ENCODE measurements at places on chromosomes 12 and 14.

DNA sequence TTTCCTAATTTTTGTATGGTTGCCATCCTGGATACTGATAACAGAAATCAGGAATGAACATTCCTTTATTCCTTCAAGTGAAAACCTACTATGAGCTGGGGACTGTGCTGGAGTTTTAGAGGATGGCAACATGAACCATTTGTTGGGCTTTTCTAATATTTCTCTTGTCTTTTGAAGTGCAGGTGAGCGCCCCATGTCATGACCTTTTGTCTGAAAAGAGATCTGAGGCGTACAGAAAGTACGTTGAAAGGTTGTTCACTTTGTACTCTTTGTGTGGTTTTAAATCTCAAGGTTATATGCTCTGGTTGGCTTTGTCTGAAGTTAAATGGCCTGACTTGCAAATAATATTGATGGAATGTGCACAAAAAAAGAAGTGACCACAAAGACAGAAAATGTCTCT, 79.0 kb downstream of the GAS2L3 start:
- DNase-seq = no peak

DNA sequence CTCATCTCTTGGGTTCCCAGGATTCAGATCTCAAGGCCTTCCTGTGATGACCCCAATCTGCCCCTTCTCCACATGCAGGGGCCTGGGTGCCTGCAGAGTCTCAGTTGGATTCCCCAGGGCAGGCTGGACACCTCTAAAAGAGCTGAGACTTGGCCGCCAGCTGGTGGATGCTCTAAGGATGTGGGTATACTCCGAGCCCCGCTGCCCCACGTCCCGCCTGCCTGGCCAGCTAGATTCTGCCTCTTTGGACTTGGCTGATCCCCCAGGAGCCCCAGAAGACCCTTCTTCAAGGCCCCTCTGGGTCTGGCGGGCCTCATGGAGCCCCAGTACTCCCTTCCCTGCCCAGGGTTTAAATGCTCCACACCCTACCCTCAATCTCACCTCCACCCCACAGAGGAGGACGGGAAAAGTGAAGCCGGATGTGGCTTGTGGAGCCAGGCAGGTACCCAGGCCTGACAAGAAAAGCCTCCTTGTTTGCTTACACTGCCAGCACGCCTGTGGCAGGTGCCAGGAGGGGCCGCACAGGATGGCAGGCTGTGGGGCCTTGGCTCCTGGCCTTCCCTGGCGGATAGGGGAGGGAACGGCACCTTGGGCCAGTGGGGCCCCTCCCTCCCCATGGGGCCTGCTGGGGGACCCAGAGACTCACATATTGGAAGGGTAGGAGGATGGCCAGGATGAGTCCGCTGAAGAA, 15.1 kb downstream of the FAIM2 start:
- no peak for DNase-seq

- DNase-seq = no peak
Measured at GRCh38 chr12:124827588-124828184, 36.0 kb downstream of the SCARB1 start.

- DNase-seq = no peak
Measured at GRCh38 chr12:14921218-14921617, 17.1 kb downstream of the ERP27 start.

- no peak for DNase-seq
Measured at GRCh38 chr12:80196419-80196818, 97.1 kb downstream of the OTOGL start.

GRCh38 chr12:95371571-95371970, 102.4 kb upstream of the METAP2 start:
- no peak for DNase-seq

DNA sequence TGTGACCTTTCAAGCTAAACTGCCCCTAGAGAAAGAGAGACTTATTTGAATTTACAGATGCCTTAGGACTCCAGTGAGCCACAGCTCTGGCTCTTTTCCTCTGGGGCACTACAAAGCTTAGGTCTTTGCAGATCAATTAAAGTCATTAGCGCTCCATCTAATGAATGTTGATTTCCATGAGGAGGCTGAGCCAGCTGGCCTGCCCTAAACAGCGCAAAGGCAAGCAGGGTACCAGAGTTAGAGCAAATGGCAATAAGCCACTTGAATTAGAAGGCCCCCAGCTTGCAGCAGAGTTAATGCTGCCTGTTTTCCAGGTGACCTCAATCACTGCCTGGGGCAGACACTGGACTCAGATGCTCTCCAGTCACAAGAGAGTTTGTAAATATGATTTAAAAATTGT, 695.3 kb downstream of the DIO2 start:
- DNase-seq = no peak

DNA sequence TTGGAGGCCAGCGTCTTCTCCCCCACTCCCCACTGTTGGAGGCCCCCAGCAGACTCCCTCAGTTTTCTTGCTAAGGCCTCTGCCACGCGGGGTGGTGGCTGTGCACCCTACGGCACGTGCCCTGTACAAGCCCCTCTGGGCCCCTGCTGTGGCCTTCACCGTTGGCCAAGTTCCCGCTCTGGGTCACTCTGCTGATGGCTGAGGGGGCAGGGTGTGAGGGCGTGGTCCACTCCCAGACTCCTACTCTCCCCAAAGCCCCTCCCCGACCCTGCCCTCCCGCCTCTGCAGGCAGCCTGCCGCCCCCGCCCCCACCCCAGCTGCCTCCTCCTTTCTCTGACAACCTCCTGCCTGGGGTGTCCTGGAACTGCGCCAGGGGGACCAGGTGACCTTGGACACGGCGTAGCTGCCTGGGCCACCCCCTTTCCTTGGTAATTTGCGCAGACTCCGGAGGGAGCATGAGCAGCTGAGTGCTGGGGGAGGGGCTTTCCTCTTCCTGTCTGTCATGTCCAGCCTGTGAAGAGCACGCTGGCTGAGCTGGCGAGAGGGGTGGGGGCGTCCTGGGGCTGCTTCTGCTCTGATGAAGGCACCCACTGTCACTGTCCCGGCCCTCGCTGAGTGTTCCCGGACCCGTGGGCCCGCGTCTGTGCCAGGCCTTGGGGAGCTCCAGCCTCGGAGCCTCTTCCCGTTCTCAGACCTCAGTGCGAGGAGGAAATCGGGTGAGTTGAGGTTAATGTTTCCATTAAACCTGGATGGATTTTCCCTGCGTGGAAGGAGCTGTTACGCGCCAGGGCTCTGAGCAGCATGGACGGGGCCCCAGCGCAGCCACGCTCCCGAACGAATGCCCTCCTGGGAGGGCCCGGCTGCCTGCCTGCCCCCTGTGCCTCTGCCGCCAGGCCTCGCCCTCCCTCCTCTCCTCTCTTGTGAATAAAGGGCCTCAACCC, 85.0 kb downstream of the KIF26A start:
- no peak for DNase-seq

DNA sequence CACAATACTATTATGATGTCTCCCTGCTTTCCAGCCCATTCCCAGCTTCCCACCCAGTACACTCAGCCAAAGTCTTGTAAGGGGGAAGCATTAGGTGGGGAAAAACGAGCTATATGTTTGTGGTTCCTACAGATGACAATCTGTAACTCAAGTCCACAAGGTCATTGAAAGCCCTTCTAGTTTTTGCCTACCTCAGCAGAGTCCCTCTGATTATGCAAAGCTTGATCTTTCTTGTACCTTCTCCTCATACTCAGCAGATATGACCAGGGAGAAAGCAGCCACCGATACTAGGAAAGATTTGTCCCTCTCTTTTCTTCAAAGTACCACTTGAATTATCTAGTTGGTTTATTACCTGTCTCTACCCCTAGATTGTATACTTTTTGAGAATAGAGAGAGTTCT, 10.6 kb downstream of the CMAS start:
- DNase-seq = no peak

GRCh38 chr14:60789656-60790055, 55.1 kb downstream of the MNAT1 start:
- DNase-seq = no peak

- no peak for DNase-seq
Measured at GRCh38 chr12:99146730-99147129, 500.8 kb upstream of the GARIN6 start.

- no peak for DNase-seq
Measured at GRCh38 chr12:100372853-100373640, 16.2 kb downstream of the SLC17A8 start.

DNA sequence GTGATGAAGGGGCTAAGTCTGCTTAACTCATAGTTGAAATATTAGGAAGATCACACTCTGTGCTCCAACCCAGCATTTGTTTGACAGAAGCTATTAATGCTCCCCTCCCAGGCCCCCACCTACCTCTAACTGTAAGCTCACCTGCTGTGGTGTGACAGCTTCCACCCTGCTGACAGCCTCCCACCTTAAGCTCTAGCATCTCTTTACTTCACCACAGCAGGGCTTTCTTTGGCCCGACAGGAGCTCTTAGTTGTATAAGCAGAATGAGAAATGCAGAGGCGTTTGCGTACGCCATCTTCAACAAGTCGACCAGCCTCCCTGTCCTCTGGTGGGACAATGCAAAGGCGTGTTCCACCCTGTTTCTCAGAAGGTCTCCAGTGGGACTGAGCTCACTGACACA, 80.1 kb upstream of the OSBPL8 start:
- DNase-seq = no peak

- no peak for DNase-seq
Measured at GRCh38 chr12:123286652-123287373, 15.2 kb upstream of the CDK2AP1 start.

DNA sequence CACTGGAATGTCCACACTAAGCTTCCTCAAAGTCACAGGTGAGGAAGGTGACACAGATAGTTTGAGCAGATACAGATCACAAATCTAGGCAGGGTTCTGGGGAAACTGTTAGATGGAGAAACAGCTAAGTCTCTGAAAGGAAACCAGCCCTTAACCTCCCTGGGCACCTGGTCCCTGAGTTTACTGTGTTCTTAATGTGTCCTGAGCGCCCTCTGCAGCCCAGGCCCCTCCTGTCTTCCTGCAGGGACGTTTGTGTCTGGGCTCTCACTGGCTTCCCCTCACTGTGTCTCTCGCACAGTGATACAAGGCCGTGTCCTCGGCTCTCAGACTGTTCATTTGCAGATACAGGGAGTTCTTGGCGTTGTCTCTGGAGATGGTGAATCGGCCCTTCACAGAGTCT, 684.3 kb downstream of the TMEM121 start:
- DNase-seq = no peak

DNA sequence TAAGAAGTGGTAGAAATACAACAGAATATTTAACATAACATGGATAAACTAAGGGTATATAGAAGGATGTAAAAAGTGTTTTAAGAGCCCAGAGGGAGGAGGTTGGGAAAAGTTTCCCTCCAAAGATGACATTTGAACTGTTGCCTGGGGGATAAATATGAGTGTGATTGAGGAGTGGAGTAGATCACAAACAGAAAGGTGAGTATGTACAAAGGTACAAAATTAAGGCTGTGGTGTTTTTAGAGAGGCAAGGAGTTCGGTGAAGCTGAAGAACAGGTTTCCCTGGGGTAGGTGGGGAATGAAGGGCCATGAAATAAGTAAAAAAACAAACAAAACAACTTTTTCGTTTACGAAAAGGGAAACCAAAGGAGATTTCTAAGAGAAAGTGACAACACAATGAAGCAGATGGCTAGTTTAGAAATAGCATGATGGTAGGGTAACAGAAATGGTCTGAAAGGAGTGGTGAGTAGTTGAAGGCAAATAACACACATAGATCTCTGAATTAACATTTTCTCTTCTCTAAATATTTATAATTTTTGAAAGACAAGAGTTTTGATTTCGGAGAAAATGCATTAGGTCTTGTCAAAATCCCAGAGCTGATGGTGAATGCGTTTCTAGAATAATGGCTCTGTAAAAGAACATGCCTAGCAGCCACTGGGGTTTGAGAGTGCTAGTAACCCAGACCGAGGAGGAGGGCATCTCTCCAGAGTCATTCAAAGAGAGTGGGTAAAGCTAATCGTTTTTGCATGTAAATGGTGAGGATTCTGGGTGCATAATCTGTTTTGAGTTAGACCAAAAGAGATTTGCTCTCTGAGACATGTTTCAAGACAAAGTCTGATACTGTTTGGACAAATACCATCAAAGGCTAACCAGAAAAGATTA, 240.4 kb upstream of the DCN start:
- no peak for DNase-seq

GRCh38 chr12:94849411-94849976, 154.0 kb downstream of the NDUFA12 start:
- DNase-seq = no peak

GRCh38 chr12:104504146-104504545, 47.4 kb downstream of the CHST11 start:
- DNase-seq = no peak

DNA sequence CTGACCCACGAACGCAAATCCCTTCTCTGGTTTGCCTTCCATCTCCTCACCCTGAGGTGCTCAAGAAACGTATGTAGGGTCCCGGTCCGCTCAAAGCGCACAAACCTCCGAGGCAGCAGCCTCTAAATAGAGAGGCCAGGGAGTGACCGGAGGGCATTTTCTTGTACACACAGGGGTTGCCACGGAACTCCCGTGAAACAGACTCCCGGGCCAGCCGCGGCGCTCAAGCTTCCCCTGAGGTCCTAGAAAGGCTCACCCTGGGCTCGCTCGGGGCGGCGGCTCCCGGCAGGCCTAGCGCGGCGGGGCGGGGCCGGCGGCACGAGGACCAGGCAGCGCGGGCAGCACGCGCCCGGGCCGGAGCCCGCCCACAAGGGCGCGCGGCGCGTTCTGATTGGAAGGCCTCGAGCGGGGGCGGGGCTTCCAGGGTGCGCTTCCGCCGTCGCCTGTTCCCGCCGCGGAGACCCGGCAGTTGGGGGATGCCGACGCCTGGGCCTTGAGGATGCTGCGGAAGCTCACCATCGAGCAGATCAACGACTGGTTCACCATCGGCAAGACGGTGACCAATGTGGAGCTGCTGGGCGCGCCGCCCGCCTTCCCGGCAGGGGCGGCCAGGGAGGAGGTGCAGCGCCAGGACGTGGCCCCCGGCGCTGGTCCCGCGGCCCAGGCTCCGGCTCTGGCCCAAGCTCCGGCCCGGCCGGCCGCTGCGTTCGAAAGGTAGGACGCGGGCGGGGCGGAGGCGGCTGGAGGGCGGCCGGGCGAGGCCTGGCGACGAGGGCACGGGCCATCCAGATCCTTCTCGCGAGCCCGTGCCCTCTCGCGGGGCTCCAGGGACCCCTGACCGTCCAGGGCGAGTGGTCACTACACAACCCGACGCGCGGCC, at the start of gene TDRD9:
Gene TDRD9, plus strand, starts transcription at position 446 of the 880 bp plus-strand sequence. Its CDS starts 54 bp downstream, at position 500.
- no peak for DNase-seq

DNA sequence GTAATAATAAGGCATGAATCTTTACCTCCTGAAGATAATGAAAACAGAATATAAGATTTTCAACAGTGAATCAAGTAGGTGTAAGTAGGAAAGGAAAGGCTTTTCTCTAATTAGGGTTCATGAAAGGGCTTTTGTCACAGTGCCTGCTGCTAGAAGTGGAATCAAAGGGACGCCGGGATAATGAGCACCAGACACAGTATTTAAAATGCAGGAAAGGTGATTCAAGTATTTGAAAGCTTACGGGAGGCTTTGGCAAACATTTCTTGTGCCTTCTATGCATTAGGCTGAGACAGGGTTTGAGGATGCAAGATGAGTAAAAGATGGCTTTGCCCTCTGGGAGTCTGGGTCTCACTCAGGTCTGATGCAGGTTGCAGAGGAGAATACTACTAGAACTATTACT, 70.5 kb upstream of the ANO4 start:
- no peak for DNase-seq

DNA sequence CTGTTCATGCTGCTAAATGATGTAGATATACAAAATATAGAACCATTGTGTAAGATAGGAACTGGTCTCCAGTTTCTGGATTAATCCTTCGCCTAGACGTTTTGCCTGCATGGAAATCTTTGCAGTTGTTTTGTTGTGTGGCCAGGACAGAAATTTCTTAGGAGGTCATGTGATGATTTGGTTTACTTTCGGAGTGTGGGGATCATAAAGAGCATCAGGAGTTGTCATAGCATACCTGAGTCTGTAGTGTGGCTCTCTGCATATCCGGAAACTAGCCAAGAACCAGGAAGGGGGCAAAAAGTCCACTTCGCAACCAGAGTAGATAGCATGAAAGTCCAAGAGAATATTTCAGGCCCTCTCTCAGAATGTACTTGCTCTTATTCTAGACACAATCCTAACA, 3.1 kb downstream of the SAMD4A start:
- DNase-seq = no peak

Measured in stimulated activated CD8-positive, alpha-beta memory T cell treated with anti-CD3 and anti-CD28 coated beads, Interleukin-15, amount 100 ng/mL, for 24 hours (primary cell).